ENCODE measurements at places on chromosomes 1 and 21. TPM values are rescaled to one million over a fixed set of nuclear protein-coding genes. Genes with fewer than 3 reads are reported as not detected.

CFAP126 gene
- total RNA-seq: not detected

RAB7B gene
- 62.0 TPM for total RNA-seq

ABCA4 gene
- total RNA-seq: 0.37 TPM

IQGAP3 gene
- 0.19 TPM for total RNA-seq

TAS1R1 gene
- 0.19 TPM for total RNA-seq

FYB2 gene
- not detected for total RNA-seq

LRRC53 gene
- not detected for total RNA-seq

LY9 gene
- 0.95 TPM for total RNA-seq

GPATCH2 gene
- total RNA-seq: 11.7 TPM

PTGFR gene
- 1.9 TPM for total RNA-seq

PTAFR gene
- total RNA-seq: 21.0 TPM

CYP4B1 gene
- total RNA-seq: 344 TPM

CEP170 gene
- total RNA-seq: 53.9 TPM

B3GALT2 gene
- total RNA-seq: 1.1 TPM

SPAG17 gene
- total RNA-seq: not detected

TNFAIP8L2 gene
- total RNA-seq: 11.2 TPM

TFF3 gene
- 11.9 TPM for total RNA-seq

SLC35D1 gene
- 9.5 TPM for total RNA-seq

AMPD1 gene
- not detected for total RNA-seq

S100A9 gene
- 436 TPM for total RNA-seq

OR2L3 gene
- not detected for total RNA-seq

NBPF4 gene
- total RNA-seq: not detected

CDC20 gene
- total RNA-seq: 2.4 TPM

AMY1B gene
- not detected for total RNA-seq

MARK1 gene
- 7.7 TPM for total RNA-seq

Data from omental fat pad (tissue), 4 donors.